Dermis lymphatic vessel endothelial cell (primary cell): ENCODE measurements at places on chromosomes 4 and X. TPM values are rescaled to one million over a fixed set of nuclear protein-coding genes. Genes with fewer than 3 reads are reported as not detected.

ADAD1 gene
- total RNA-seq: not detected in 2 replicates

SFRP2 gene
- not detected in 2 replicates for total RNA-seq

NAT8L gene
- total RNA-seq: under 0.01 TPM in 1 of 2 replicates, not detected in the other

LEF1 gene
- total RNA-seq: 0.17 and 0.22 TPM in 2 replicates
